Stimulated activated CD4-positive, alpha-beta T cell treated with anti-CD3 and anti-CD28 coated beads, Interleukin-15, amount 100 ng/mL, for 1 hour (primary cell): ENCODE measurements at places on chromosomes 7 and 10.

GRCh38 chr7:33157781-33158180 lies 28.4 kb downstream of the BBS9 start:
- DNase-seq, result no peak

- no peak for DNase-seq
These were observed 5.0 kb downstream of the PDZD8 start for GRCh38 chr10:117370205-117370604.

DNA sequence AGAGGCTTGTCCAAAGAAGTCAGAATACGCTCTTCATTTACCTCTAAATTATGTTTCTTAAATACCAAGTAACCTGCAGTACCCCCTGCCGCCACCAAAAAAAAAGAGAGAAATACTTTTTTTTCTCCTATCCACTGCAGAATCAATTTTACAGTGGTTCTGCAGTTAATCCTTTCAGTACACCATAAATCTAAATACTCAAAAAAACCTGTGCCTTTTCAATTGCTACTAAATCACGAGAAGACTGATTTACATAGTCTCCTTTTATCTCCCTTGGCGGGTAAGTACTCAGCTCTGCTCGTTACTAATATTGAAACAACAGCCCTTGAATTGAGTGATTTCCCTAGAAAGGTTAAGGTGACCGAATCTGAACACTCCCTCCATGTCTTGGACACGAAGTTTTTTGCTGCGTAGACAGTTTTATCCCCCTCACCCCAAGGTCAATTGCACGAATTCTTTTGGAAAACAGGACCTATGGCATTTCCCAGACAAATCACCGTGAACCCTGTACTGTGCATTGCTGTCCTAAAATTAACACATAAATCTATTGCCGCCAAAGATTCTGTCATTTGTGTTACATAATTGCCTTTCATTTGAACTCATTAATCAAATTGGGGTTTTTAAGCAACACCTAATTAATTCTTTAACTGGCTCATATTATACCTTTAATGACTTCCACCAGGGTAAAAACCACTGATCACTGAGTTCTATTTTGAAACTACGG lies 512 bp upstream of the VIM start:
- DNase-seq, result no peak

GRCh38 chr10:78518224-78518623 lies 484.6 kb downstream of the RPS24 start:
- no peak for DNase-seq

DNA sequence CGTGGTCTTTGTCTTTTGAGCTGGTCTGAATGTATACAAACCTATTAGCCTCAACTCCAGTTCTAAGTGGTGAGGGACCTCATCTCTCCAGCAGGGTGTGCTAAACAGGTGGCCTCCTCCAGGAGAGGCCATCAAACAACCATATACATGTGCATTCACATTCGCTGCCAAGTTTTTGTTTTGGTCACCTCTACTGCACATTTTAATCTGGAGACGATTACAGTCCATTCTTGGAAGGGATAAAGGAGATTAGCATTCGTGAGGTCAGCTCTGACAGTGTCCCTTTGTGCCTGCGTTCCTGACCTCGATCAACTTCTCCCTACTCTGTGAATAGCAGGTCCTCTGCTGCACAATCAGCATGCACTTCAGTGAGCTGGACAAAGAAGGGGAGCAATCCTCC lies 60.8 kb downstream of the RHOBTB1 start:
- DNase-seq, result no peak

DNA sequence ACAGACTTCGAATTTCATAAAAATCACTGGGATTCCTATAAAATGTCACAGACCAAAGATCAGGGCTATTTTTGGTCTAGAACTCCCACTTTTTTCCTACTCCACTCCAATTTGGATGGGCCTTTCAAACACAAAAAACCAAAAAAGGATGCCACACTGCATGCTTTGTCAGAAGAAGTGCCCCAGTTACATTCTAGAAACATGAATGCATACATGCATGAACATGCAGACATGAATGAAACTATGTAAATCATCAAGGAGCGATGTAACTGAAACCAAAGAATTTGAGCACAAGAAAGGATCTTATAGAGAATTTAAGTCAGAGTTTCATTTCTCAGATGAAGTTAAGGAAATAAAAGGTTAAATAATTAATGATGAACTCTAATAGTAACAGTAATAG lies 31.8 kb upstream of the FAM133B start:
- no peak for DNase-seq

DNA sequence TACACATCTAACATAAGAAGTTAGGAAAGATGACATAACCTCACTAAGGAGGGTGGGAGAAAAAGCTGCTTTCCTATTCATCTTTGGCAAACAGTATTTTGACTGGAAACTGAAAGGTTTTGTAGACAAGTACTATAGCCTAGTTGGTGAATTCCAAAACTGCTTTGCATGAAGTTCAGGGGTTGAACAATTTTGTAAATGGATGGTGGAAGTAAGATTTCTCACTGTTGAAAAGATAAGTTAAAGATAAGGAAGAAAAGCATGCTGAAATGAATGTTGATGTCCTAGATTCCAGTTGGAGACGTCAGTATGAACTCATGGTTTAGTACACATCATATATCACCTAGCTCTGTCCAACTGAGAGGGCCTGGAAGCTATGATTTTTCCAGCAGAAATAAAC lies 159.1 kb upstream of the FEZF1 start:
- DNase-seq, result no peak

- no peak for DNase-seq
These were observed 63.2 kb downstream of the CCNY start for GRCh38 chr10:35399414-35400009.

- DNase-seq, result no peak
These were observed 26.4 kb downstream of the ITGB1 start for GRCh38 chr10:32931593-32931992.

GRCh38 chr10:36051500-36051991 lies 409.4 kb upstream of the FZD8 start:
- no peak for DNase-seq

- DNase-seq, result no peak
These were observed 158.3 kb upstream of the HDAC9 start for GRCh38 chr7:18337048-18337809.

DNA sequence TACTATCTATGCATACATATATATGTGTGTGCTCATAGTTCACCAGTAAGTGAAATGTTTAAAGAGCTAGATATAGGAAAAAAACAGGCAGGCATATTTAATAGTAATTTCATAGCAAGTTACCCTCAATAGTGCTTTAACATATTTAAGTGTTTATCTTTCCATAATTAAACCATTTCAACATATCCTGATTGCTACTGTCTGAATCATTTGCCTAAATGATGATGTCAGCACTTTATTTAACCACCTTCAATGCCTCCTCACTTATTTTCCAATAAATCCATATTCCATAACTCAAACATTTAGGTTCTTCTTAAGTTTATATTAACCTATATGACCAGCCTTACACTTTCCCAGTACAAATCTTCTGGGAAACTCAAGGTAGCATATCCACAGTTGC lies 601.1 kb downstream of the ARL4A start:
- no peak for DNase-seq

DNA sequence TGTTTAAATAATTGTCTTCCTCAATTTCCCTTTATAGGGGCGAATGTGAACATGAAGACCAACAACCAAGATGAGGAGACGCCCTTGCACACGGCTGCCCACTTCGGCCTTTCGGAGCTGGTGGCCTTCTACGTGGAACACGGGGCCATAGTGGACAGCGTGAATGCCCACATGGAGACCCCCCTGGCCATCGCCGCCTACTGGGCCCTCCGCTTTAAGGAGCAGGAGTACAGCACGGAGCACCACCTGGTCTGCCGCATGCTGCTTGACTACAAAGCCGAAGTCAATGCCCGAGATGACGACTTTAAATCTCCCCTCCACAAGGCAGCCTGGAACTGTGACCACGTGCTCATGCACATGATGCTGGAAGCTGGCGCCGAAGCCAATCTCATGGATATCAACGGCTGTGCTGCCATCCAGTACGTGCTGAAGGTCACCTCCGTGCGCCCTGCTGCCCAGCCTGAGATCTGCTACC lies 42.1 kb downstream of the ASB4 start:
- no peak for DNase-seq

DNA sequence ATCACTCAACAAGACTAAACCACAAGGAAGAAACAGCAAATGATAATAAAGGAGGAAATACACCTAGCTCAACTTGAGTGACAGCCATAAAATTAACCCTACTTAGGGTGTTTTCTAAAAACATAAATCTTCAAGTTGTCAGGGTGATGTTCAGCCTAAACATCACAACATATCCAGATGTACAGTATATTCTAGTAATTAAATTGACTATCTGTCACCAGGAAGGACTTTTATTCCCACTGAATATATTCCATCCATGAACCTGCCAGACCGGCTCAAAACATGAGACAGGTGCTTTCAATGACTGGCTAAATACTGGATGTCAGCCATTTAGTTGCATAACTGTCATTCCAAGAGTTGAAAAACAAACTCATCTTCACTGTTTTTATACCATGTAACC lies 298.1 kb upstream of the NEBL start:
- no peak for DNase-seq

- DNase-seq, result no peak
These were observed 27.6 kb upstream of the BMS1 start for GRCh38 chr10:42755028-42755451.

GRCh38 chr7:51455948-51456347 lies 139.3 kb upstream of the COBL start:
- no peak for DNase-seq

- DNase-seq, result no peak
These were observed 10.2 kb upstream of the MRPS24 start for GRCh38 chr7:43879477-43879876.

DNA sequence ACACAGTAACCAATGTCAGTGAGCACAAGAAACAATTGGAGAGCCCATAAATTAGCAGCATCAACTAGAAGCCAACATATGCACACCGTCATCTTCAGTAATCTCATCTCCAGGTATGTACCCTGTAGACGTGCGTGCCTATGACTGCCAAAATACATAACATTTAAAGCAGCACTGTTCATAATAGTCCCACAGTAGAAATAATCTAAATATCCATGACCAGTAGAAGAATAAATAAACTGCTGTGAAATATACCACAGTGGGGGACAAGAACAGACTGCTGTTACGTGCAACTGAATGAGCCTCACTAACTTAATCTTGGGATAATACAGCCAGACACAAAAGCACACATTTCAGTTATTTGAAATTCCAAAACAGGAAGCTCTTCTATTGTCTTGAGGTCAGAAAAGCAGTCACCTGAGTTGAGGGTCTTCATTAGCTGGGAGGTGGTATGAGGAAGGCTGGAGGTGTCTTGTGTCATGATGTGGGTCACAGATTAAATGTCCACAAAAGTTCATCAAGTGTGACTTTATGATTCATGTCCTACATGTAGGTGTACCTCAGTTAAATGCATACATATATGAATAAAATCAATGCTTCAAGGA lies 454.2 kb upstream of the AKR1E2 start:
- no peak for DNase-seq

DNA sequence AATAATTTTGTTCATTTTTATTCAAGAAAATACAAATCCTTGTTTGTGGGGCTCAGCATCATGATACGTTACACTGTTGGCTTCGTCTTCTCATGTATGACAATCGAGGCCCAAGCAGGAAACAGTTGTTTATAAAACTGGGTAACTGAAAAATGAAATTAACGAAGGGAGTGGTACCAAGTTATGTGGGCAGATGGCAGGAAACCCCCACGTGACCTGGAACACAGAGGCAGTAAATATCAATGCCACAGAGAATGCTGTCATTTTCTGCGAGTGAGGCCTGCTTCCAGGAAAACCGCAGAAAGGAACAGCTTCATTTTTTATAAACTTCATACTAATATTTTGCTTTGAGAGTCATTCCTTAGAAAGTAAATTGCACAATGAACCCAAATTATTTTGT lies 201.0 kb upstream of the ADARB2 start:
- DNase-seq, result peak; percentile 49

DNA sequence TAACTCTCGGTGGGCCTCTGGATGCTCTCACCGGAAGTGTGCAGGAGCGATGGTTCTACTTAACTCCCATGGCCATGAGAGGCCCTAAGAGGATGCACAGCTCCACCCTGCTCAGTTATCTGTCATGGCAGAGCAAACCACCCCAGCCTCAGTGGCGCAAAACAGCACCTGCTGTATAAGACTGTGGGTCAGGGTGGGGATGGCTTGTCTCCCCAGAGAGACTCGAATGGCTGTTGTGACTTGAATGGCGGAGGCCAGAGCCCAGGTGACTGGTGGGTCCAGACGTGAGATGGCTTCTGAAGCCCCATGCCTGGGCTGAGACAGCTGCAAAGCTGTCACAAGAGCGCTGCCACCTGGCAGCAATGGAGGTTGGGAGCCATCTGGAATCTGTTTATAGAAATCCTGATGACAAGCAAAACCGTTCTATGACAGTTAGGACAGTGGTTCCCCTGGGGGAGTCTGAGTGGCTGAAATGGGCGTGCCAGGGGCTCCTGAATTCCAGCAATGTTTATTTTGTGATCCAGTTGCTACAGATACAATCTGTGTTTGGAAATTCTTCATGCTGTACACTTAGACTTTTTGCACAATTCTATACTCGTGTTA lies 490.5 kb downstream of the TCERG1L start:
- DNase-seq, result no peak

DNA sequence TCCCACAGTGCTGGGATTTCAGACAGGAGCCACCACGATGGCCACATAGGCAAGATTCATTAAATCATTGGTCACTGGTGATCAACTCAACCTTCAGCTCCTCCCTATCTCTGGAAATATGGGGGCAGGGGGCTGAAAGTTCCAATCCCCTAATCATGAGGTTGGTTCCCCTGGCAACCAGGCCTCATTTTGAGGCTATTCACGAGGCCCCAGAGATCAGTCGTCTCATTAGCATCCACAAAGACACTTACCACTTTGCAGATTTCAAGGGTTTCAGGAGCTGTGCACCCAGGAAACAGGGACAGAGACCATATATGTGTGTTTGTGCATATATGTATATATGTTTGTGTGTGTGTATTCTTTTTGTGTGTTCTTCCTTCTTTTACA lies 7.7 kb upstream of the GUSB start:
- DNase-seq, result no peak

- no peak for DNase-seq
These were observed at the start of gene AKR1B15 for GRCh38 chr7:134548877-134549276. Gene AKR1B15, plus strand, starts transcription at chr7:134549110. Its CDS starts 15,510 bp downstream, at chr7:134564620.

GRCh38 chr7:30164567-30164966 lies 29.8 kb downstream of the MTURN start:
- no peak for DNase-seq

DNA sequence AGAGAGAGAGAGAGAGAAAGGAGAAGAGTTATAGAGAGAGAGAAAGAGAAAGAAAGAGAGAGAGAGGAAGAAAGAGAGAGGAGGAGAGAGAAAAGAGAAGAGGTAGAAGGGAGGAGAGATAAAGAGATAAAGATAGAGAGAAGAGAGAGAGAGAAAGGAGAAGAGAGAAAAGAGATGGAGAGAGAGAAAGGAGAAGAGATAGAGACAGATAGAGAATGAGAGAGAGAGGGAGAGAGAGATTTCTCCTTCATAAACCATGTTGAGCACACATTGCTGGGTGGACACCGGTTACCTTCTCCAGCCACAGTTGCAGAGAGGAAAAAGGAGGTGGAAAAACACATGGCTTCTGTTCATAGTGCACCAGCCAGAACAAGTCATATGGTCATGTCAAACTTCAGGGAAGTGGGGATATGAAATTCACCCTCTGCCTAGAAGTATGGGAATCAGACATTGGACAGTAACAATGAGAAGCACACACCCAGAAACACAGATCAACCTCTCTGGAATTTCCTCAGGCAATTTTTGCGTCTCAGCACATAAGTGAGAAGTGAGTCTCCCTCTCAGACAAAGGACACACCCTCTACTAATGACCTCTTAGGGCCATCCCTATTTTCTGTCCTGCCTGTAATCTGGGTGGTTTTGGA lies 172.5 kb upstream of the SVIL start:
- no peak for DNase-seq
